ENCODE measurements at places on chromosomes 7 and 10. TPM values are rescaled to one million over a fixed set of nuclear protein-coding genes. Genes with fewer than 3 reads are reported as not detected.

HOXA4 gene
- 0.57 TPM for total RNA-seq

MOGAT3 gene
- total RNA-seq: not detected

STAG3 gene
- total RNA-seq: 0.25 TPM

FEZF1 gene
- not detected for total RNA-seq

TAS2R5 gene
- 2.8 TPM for total RNA-seq

HSPA12A gene
- 1.5 TPM for total RNA-seq

CRTAC1 gene
- 3.1 TPM for total RNA-seq

TBX20 gene
- total RNA-seq: not detected

NCF1 gene
- total RNA-seq: not detected

EXOC6 gene
- 178 TPM for total RNA-seq

CPA5 gene
- total RNA-seq: not detected

ATOH7 gene
- total RNA-seq: not detected

GLCCI1 gene
- 2.4 TPM for total RNA-seq

OR6B1 gene
- not detected for total RNA-seq

ENTPD1 gene
- 10.3 TPM for total RNA-seq

ACSM6 gene
- total RNA-seq: not detected

COL13A1 gene
- total RNA-seq: 3.1 TPM

TAS2R4 gene
- 2.1 TPM for total RNA-seq

MMP21 gene
- total RNA-seq: not detected

BAZ1B gene
- 59.8 TPM for total RNA-seq

STEAP1B gene
- 25.3 TPM for total RNA-seq

PRF1 gene
- total RNA-seq: not detected

SCART1 gene
- 0.49 TPM for total RNA-seq

GGCT gene
- total RNA-seq: 30.6 TPM

SPDYE18 gene
- 0.49 TPM for total RNA-seq

CYP26C1 gene
- 2.1 TPM for total RNA-seq

ZNF425 gene
- 1.3 TPM for total RNA-seq

GHRHR gene
- total RNA-seq: not detected

HECW1 gene
- not detected for total RNA-seq

IFIT1B gene
- not detected for total RNA-seq

DENND10 gene
- 44.0 TPM for total RNA-seq

TEX36 gene
- not detected for total RNA-seq

ANKRD61 gene
- not detected for total RNA-seq

PWWP2B gene
- 9.2 TPM for total RNA-seq

A1CF gene
- total RNA-seq: not detected

AZGP1 gene
- not detected for total RNA-seq

OPN1SW gene
- total RNA-seq: 1.1 TPM

SEC31B gene
- 1.6 TPM for total RNA-seq

VSTM4 gene
- 0.25 TPM for total RNA-seq

GRID1 gene
- not detected for total RNA-seq

Measured in bladder microvascular endothelial cell (primary cell).